Cardiac muscle cell (in vitro differentiated cells and primary cell): ENCODE measurements at places on chromosomes 4 and X.

DNA sequence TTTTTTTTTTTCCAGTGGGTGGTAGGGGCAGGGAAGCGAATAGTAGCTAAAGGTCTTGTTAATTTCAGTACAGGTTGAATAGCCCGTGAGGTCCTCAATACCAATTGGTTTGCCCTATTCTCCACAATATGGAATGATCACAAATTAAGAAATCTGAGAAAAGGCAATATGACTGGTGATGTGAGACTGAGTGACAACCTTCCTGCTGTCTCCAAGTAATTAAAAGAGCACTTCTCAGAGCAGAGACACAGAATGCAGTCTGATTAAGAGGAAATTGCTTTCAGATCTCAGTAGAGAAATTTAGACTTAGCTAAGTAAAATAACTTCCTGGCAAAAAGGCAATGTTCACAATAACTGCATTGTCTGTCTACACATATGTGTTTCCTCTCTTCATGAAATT is 23.0 kb downstream of the GPR174 start:
- DNase-seq = no peak

DNA sequence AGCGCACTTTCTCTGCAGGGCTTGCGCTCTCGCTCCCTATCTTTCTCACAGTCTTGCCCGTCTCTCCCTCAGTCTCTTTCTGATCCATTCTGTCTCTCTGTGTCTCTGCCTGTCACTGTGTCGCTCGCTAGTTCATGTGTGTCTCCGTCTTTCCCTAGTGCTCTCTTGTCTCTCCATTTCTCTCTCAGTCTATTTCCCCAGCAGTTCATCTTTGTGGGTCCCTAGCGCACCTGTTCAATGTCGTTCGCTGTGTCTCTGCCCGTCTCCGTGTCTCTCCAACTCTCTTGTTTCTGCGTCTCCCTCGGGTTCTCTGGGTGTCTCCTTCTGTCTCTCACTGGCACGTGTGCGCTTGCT is 1.5 kb downstream of the GPR101 start:
- DNase-seq = no peak

DNA sequence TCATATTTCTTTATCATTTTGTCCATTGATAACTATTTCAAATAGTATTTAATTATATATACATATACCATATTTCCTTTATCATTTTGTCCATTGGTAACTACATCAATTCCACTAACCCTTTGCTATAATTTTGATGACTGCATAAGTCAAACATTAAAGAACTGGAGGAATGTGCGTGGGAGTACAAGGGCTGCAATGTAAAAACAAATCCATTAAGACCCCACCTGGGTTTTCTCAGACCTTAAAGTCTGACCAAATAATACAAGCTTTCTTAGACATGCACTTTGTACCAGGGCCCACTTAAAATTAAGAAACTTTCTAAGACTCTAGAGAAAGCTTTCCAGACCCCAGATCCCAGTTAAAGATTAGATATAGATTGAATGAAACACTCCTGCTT is 1622.4 kb upstream of the PCDH10 start:
- no peak for DNase-seq

- DNase-seq = peak; percentile 6
These were observed 23.2 kb upstream of the PTTG2 start for GRCh38 chr4:37936889-37937498.

DNA sequence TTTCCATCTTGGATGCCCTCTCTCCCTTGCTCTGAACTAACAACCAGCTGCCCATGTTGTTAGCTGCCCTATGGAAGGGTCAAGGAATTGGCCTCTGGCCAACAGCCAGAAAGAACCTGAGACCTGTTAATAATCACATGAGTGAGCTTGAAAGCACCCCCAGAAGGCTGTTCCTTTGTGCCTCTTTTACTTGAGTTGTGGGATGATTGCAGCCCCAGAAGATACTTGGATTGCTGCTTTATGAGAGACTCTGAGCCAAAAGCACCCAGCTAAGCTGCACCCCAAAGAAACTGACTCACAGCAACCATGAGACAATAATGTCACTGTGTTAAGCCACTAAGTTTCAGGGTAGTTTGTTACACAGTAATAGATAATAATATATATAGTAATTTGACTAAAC is 73.3 kb downstream of the FRYL start:
- no peak for DNase-seq

GRCh38 chrX:65576160-65576559 is 41.6 kb upstream of the LAS1L start:
- no peak for DNase-seq

GRCh38 chr4:138499627-138500026 is 257.5 kb upstream of the SLC7A11 start:
- no peak for DNase-seq

DNA sequence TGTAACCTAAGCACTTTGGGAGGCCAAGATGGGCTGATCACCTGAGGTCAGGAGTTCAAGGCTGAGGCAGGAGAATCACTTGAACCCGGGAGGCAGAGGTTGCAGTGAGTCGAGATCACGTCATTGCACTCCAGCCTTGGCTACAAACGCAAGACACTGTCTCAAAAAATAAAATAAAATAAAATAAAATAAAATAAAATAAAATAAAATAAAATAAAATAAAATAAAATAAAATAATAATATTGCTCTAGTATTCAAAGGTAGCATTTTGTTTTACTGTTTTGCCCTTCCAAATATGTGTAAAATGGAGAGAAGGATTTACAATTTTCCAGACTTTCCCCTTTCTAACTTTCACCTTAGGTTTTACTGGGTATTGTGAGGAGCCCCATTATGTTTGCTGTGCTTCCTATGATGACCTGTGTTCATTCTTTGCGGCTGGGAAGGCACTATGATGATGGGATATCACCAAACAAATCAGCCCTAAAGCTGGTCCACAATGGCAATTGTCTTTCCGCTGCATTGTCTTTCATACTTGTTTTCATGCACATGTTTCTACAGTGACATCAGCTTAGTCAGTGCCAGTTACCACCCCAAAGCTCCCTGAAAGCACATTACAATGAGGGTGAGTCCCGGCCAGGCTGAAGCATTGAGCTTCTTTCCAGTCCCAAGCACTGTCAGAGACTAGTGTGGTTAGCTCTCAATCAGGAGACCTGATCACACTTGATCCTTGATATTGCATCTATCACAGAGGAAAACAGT is 50.8 kb downstream of the DTHD1 start:
- DNase-seq = no peak

DNA sequence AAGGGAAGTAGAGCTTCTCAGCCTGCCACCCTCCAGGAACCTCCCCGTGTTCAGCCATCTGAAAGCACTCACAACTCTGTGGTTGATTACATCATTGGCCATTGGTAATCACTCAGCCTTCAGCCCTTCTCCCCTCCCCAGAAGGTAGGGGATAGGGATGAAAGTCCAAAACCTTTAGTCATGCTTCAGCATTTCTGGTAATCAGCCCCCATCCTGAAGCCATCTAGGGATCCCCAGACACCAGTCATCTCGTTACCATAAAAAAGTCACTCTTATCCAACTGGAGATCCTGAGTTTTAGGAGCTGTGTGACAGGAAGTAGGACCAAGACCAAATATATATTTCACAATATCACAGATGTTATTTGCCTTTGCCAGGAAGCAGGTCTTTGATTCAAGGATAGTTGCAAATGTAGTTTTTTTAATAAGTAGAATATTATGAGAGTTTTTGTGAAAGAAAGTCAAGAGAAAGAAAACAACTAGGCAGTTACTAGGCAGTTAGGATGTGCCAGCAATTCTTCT is 364.6 kb upstream of the NOCT start:
- DNase-seq = no peak

- peak; percentile 97 for DNase-seq
These were observed 47.4 kb upstream of the HOPX start for GRCh38 chr4:56728512-56728911.

DNA sequence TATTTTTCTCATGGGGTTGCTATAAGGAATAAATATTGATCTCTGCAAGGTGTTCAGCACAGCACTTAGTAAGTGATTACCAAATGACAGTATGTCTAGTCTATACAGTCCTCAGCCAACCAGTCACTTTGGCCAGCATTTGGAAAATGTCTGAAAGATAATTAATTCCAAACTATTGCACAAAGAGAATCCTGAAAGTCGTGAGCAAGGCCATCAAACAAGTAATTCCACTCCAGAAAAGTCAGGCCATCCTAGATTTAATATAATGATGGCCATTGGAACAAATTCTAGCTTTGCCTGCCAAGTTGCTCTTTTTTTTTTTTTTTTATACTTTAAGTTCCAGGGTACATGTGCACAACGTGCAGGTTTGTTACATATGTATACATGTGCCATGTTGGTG is 96.6 kb downstream of the SHROOM3 start:
- no peak for DNase-seq

GRCh38 chrX:68939868-68940267 is 111.0 kb downstream of the EFNB1 start:
- no peak for DNase-seq

DNA sequence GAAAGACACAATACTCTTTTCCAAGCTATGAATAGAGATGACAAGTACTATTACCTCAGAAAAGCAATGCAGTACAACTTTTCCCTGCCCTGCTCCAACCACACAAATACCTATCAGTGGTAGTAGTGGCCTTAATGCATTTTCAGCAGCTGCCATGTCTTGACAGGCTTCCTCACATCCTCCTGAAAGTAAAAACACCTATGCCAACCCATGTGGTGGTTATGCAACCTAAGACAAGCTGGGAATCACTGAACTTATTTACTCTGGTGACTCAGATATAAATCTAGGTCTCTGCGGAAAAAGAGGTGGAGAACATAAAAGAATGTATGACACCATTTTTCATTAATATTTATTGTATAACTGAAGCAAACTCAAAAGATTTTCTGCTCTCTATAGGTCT is 14.5 kb downstream of the WDFY3 start:
- DNase-seq = peak; percentile 29

DNA sequence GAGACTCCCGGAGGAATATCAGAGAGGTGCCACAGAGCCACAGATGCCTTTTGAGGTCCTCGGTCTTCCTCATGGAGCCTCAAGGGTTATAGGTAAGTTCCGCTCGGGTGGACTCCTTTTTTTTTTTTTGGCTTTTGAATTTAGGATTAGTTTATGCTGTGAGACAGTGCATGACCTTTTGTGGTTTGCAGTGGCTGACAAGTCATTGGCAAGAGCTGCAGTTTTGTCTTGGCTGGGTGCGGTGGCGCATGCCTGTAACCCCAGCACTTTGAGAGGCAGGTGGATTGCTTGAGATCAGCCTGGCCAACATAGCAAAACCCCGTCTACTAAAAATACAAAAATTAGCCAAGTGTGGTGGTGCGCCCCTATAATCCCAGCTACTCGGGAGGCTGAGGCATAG is 4.5 kb upstream of the GRSF1 start:
- no peak for DNase-seq

GRCh38 chrX:9196961-9197640 is 163.2 kb upstream of the FAM9B start:
- DNase-seq = peak; percentile 9

DNA sequence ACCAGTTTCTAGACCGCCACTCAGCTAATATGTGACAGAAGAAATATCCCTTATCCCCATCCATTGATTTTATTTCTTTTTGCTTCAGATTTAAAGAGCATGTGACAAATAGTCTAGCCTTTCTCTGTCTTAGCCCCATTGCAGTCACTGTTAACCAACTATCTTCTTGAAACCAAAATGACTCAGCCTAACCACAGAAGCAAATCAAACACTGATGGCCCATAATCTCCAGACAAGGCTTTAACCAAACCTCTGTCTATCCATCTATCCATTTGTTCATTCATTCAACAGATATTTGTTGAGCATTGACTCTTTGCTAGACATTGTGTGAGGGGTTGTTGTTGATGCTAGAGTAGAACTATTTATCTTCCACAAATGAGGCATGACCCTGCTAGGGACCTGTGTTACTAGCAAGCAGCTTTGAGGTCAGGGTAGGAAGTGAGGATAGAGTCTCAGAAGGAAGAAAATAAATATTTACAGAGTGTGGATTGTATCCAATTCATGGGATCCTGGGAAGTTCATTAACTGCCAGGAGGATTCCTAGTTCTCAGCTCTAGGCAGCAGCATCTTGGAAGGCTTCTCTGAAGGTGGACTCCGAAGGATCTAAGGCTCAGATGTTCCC is 22.5 kb downstream of the HNRNPH2 start:
- no peak for DNase-seq

GRCh38 chrX:97397371-97397770 is 513.7 kb downstream of the RPA4 start:
- no peak for DNase-seq

- no peak for DNase-seq
These were observed 144.7 kb upstream of the SMIM10 start for GRCh38 chrX:134846042-134846441.

GRCh38 chr4:82017680-82018079 is 356.1 kb downstream of the HNRNPD start:
- DNase-seq = peak; percentile 80

DNA sequence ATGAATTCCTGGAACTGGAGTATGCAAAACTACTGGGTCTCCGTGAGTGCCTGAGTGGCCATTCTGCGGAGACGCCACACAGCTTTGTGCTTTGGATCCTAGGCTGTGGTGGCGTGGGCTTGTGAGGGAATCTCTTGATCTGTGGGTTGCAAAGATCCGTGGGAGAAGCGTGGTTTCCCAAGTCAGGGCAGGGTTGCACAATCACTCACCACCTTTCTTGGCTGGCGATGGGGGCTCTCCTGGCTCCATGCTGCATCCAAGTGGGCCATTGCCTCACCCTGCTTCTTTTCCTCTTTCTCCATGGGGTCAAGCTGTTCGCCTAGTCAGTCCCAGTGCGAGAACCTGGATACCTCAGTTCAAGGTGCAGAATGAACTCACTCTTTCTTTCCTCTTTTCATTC is 62.5 kb downstream of the SLAIN2 start:
- peak; percentile 30 for DNase-seq

DNA sequence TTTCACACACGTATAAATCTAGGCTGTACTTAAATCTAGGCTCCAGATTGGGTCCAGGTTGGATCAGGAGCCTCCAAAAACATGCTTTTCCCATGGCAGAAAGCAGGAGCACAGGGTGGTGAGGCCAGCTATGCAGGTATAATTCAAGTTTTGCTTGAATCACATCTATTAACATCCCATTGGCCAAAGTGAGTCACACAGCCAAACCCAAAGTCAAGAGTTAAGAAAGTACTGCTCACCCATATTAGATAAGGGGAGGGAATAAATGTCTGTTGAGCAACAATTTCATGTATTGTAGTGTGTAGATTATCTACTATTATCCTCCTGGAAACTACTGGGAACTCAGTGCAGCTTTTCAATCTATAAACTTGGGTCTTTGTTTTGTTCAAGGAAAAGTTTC is 12.8 kb downstream of the SUPT20HL2 start:
- no peak for DNase-seq

- DNase-seq = no peak
These were observed 148.2 kb downstream of the RASL11B start for GRCh38 chr4:53010318-53010717.

GRCh38 chr4:122334828-122335227 is 44.0 kb upstream of the ADAD1 start:
- no peak for DNase-seq

- no peak for DNase-seq
These were observed 29.1 kb upstream of the DKK2 start for GRCh38 chr4:107065201-107065600.
